GM13977 (cell line): ENCODE measurements at places on chromosomes 2 and 18.
A peak's percentile ranks its signal among the peaks of the same experiment; 100 is the strongest.

GRCh38 chr2:158478816-158479215 lies 22.1 kb downstream of the PKP4 start:
- DNase-seq: no peak

- DNase-seq: no peak
Observed at GRCh38 chr2:201261471-201261870, 1.1 kb downstream of the CASP8 start.

DNA sequence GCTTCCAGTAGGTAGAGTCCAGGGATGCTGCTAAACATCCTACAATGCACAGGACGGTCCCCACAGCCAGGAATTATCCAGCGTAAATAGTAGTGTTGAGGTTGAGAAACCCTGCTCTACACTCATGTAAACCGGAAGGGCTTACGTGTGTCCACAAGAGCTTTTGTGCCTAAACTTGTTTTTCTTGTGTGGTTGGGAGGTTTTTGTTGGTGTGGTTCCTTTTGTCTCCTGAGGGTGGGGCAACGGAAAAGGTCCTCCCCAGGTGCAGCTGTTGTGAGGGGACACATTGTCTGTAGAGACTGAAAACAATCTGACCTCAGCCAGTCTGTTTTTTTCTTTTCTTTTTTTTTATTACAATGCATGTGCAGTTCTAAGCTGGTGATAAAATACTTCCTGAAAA lies 72.7 kb upstream of the MGAT5 start:
- peak; percentile 53 for DNase-seq

- no peak for DNase-seq
Observed at GRCh38 chr2:52475590-52475989, 1292.0 kb upstream of the CHAC2 start.

- no peak for DNase-seq
Observed at GRCh38 chr2:227891673-227892072, 20.2 kb downstream of the DAW1 start.

- DNase-seq: no peak
Observed at GRCh38 chr2:187906021-187906420, 351.8 kb upstream of the TFPI start.

DNA sequence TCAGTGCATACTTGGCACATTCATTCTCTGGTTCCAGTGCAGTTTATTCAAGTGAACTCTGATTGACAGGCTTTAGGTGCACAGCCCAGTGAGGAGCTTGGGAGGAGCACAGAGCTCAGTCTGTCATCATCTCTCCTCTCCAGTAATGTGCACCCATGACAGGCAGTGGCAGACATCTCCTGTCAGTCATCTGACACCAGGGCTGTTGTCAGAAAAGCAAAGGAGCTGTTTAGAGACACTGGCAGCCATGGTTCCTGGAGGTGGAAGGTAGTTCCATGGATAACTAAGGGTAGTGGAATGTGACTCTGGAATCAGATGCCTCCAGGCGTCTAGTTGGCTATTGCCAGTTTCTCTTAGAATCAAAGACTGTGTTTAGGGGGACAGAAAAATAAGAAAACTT lies 308.8 kb downstream of the DCDC2C start:
- no peak for DNase-seq

GRCh38 chr2:118903551-118904479 lies 38.2 kb upstream of the MARCO start:
- DNase-seq: no peak

DNA sequence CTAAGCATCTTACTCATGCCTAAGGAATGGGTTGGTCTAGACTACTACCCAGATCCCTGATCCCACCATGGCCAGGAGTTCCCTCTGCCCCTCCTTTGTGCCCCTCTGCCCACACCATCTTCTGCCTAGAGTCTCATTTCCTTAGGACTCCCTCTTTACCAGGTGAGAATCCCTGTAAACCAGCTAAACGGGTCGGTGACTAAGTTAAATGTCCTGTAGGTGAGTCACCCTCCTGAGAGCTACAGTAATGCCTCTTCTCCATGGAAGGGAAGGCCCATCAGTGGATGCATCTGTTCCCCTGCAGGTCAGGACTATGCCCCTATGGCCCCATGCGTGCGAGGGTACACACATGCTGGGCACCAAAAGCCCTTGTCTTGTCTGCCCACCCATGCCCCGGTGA lies 25.4 kb downstream of the PTGR3 start:
- no peak for DNase-seq

DNA sequence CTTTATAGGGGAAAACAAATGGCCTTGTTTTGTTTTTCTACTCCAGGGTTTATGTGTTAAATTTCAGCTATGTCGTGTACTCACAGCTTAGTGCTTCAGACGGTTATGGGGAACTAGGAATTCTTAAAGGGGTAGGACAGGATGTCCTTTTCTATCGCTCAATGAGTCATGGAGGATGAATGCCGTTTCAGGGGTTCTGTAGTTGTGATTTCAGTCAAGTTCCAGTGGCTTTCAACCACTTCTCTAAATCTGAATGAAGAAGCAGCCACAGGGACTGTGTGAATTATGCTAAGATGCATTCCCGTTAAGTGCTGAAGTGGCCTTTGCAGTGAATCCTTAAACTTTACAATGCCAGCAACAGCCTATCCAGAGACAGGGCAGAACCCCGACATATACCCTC lies 1231.7 kb upstream of the ZEB2 start:
- peak; percentile 11 for DNase-seq

DNA sequence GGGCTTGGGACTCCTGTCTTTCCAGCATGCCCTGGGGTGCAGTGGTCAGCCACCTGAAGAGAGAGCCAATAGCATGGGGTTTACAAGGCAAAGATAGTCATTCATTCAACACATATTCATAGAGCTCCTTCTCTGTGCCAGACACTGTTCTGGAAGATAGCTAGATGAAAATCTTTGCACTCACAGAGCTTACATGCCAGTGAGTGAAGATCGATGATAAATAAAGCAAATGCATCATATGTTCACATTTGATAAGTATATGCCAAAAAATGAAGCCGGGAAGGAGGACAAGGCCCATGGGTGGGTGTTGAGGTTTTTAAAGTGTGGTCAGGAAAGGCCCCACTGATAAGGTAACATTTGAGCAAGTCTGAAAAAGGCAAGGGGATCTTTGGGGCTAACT lies 130.8 kb upstream of the CDCA7 start:
- no peak for DNase-seq

- DNase-seq: peak; percentile 64
Observed at GRCh38 chr2:177169810-177170514, 42.6 kb upstream of the HNRNPA3 start.

- DNase-seq: no peak
Observed at GRCh38 chr18:5620289-5620688, 76.5 kb upstream of the EPB41L3 start.

DNA sequence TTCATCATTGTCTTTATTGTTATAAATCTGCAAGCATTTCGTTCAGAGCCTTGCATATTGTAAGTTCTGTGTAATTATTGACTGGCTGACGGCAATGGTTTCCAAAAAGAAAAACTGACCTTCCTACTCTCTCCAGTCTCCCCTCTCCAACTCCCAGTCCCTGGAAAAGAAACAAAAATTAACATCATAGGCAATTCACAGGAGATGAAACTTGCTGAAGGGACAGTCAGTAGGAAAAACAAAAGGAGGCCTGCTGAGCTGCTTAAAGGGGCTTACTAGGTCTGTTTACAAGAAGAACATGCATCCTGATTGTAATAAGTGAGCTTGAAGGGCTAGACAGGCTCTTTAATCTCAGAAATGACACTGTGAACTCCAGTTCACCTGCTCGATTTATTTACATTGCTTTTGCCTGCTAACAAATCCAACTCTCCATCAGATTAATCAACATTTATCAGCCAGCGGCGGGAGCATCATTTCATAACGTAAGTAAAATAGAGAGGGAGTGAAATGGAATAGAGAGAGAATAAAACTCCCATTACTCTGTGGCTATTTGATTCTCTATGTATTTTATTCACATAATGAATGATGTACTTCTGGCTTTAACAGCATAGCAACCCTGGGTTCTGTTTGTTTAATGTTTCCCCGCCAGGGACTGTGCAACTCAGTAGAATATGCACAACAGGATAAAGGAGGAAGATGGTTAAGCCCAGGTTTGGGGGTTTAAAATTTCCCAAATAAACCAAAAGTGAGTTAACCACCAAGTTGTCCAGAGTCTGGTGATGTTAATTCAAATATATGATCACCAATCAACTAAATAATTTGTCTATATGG lies 256.7 kb upstream of the SETBP1 start:
- DNase-seq: no peak

DNA sequence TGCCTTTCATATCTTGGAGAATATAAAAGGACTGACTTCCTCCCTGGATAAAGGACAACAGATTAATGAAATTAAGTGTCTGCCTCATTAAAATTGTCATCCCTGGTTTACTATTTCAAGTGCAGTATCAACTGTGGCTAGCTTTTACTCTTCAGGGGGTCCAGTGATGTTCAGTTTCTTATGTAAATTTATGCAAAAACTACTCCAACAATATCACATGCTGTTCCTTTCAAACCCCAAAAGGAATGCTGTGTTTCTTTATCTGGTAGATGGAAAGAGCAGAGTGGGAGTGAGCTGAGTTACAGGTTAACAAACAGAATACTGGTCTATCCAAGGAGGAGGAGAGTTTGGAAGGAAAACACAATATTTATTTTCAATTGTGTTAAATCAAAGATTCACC lies 283.7 kb upstream of the VWC2L start:
- DNase-seq: no peak

- no peak for DNase-seq
Observed at GRCh38 chr18:73980289-73980979, 167.2 kb downstream of the FBXO15 start.

- DNase-seq: no peak
Observed at GRCh38 chr2:47599171-47599570, 183.8 kb upstream of the MSH6 start.

DNA sequence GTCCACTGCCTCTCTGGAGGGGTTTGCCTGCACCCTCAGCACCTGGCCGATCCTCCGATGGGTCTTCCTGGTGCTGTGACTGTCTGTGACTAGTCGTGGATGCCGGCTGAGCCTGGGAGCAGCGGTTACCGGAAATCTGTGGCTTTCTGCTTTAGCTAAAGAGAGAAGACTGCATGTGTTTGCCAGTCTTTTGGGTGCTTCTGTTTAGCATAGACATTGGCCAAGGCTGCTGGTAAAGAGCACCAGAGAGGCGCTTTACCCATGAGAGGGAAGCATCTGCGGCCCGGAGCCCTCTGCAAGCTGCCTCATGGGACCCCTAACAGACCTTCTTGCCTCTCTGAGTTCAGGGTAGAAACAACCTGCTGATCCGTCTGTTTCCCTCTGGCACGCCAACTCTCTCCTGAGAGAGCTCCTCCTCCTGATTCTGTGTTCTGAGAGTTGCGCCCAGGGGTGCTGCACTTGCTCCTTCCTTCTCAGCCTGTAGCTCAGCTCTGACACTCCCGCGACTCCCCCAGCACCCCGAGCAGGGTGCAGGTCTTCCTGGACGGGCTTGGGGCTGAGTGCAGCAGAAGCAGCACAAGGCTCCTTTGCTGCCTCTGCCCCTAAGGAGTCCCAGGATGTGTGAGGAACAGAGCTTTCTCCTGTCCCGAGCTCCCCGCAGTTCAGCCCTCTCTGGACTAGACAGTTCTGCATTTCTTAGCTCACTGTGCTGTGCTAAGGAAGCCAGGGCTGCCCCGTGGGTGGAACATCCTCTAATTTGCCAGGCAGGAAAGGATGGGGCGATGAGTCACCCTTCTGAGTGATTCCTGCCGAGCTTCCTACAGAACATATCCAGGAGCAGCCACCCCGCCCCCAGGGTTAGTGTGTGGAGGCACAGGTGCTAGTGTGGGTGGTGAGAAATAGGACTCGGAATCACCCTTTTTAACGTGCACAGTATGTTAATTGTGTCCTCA lies 203.2 kb downstream of the SH3RF3 start:
- DNase-seq: no peak

- DNase-seq: no peak
Observed at GRCh38 chr18:48569915-48570264, 31.1 kb downstream of the CTIF start.

DNA sequence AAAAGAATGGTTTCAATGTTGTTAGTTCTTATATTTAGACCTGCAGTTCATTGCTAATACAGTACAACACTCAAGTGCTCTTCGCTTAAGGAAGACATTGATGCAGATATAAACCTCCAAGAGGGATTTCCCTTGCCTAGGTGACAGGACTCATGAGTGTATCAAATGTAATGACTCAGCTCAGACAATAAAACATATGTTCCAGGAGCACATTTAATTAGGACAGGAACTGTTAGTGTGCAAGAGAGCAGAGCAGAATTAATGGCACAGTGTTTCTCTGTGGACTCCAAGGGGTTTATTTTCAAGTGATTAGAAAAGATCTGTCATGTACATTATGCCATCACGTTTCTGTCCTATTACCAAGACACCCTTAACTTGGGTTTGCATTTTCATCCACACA lies 375.0 kb downstream of the LRRTM4 start:
- DNase-seq: no peak

GRCh38 chr2:119694845-119695521 lies 16.0 kb downstream of the TMEM177 start:
- DNase-seq: no peak

DNA sequence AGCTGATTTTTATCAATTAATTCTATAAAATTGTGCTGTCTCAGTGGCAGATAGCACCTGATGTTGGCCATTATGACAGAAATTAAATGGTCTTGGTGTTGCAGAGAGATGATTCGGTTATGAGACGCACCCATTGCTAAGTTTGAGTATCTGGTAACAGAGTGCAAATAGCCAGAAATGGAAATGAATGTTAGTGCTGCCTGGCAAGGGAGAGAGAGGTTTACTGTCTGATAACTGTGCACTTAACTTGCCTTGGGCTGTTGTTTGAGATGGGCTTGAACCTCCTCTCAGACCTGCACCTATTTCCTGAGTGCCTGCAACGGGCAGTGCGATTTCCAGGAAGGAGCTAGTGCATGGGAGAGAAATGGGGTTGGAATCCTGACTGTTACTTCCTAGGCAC lies 11.7 kb downstream of the DPYSL5 start:
- DNase-seq: no peak
